ENCODE measurements at places on chromosomes 4 and X.

DNA sequence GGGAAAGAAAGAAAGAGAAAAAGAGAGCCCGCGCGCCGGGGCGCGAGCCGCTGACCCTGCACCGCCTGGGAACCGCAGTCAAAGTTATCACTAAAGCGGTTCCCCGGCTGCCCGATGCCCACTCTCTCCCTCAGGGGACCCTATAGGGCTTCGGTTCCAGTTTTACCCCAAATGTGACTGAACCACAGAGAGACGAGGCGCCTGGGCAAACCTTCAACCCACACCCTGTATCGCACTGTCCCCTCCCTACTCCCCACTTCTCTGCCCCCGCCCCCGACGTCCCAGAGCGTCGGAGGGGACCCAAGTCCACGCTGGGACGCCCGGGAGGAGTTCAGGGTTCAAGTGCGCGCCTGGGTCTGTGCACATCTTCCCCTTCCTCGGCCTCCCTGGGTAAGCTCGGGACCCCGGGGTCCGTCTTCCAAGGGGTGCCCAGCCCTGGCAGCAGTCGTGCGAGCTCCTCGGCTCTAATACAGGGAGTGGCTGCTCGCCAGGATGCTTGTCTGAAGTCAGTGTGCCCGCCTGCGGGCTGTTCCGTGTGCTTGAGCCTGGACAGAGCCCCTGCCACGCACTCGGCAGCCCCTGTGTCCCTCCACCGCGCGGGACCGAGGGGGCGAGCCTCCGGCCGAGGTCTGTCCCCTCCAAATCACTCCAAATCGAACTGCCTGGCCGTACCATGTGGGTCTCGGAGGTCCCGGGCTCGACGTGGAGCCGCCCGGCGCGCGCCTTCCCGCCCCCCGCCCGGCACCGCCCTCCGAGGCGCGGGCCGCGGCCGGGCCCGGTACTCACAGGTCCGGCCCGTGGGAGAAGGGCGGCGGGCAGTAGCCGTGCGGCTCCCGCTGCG is 960 bp downstream of the TRPC3 start:
- DNase-seq, result peak; percentile 27

DNA sequence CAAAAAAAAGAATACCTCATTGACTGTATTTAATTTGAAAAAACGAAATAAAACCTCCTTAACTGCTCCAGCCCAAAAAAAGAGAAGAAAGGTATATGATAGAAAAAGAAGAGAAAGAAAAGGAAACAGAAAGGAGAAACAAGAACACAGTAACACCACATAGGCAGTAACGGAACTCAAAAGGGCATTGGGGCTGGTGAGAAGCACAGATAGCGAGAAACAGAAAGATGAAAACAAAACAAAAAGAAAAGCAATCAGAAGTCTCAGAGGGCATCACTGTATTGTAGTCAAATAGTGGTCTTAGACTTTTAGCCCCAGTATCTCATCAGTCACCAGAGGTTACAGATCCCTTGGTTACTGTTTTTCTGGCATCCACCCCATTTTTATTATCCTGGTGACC is 88.6 kb downstream of the NFKB1 start:
- DNase-seq, result no peak

- DNase-seq, result no peak
Observed at GRCh38 chr4:84778041-84778440, 188.4 kb downstream of the WDFY3 start.

GRCh38 chr4:22504447-22504846 is 11.4 kb downstream of the ADGRA3 start:
- DNase-seq, result no peak

- DNase-seq, result no peak
Observed at GRCh38 chr4:304969-305680, at the start of gene ZNF732. TSS of gene ZNF732 (minus strand) at chr4:305474. CDS start at chr4:305310, 164 bp downstream.

- DNase-seq, result peak; percentile 56
Observed at GRCh38 chrX:12370497-12370986, 232.3 kb downstream of the FRMPD4 start.

- DNase-seq, result no peak
Observed at GRCh38 chrX:71935476-71935875, 24.8 kb downstream of the NHSL2 start.

DNA sequence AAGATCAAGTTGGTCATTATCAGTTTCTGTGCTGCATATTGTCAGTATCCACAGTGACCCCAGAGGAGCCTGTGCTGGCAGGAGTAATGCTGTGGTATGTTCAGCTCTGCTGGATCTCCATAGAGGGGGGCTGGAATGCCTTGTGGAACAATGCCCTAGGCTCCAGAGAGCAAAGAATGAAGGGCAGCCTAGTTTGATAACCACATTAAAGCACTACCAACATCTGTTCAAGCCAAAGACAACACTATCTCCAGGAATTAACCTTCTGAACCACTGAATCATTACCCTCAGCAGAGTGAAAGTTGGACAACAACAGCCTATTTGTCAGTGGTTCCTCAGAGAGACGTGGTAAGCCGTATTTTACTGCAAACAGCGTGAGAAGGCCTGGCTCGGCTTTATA is 192.3 kb upstream of the CXorf66 start:
- DNase-seq, result peak; percentile 2

- no peak for DNase-seq
Observed at GRCh38 chr4:78610546-78611214, 59.1 kb downstream of the ANXA3 start.

DNA sequence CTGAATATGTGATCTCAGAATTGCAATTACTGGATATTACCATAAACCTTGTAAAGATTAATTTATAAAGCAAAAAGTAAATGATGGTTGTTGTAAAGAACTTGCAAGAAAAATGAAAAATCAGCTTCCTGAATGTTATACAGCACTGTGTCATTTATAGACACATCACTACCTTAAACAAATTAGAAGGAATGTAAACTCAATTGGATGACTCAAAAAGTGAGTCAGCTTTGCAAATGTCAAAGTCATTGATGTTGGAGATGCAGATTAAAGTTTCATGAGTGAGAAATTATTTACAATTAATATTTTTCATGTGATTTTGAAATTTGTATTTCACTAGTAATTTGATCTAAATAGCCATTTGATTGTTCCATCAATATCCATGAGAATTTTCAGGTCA is 193.2 kb downstream of the RAPGEF2 start:
- DNase-seq, result no peak

DNA sequence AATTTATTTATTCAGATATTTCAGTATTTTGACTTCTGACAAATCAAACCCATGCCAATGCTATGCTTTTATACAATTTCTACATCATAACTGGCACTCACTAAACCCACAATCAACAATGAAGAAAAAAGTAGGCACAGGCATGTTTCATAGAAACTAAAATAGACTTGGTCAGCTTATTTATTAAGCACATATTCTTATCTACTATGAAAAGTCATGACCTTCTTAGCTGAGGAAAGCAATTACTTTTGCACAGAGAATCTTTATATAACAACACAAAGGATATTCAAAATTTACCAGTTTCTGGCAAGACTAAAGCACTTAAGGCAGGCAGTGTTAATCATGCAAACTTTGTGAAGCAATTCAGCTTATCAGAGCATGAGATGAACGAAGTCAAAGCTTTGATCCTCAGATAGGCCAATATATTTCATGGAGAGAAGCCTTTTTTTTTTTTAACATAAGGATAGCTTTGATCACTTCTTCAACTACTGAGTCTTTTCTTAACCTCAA is 490.6 kb downstream of the INPP4B start:
- no peak for DNase-seq

DNA sequence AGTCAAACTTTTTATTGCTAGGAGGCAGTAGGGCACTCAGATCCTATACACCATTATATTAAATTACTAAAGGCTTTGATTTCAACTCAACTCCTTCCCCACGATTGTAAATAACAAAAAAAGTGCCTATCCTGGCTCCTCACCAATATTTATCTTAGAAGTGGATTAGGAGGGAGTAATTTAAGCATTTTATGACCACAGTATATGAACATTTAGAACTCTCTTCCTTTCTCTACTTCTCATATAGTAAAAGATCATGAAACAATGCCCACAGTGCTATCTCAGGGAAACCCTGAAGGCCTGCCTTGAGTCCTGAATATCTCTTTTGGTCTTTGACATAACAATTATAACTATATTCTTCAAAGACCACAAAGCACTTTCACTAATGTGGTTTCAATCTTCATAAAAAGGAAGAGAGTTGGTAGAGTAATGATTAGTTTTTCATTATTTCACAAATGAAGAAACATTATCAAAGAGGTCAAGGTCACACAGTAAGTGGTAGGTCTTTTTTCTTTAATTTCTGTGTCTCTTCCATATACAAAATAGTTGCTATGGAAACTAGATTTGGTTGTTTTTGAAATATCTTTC is 29.1 kb upstream of the ADH1C start:
- DNase-seq, result no peak

DNA sequence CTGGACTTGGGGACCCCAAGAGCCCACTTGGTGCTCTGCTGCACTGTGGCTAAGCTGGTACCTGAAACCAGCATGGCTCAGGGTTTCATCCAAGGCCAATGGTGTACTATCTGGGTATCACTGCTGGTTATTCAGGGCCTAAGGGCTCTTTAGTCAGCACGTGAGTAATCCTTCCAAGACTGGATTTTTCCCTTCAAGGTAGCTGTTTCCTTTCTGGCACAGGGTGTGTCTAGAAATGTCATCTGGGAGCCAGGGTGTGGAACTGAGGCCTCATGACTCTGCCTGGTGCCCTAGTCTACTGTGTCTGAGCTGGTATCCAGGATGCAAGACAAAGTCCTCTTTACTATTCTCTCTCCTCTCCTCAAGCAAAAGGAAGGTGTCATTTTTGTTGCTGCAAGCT is 99.0 kb upstream of the QRFPR start:
- DNase-seq, result no peak

GRCh38 chr4:128635141-128635954 is 174.2 kb upstream of the JADE1 start:
- DNase-seq, result peak; percentile 93

DNA sequence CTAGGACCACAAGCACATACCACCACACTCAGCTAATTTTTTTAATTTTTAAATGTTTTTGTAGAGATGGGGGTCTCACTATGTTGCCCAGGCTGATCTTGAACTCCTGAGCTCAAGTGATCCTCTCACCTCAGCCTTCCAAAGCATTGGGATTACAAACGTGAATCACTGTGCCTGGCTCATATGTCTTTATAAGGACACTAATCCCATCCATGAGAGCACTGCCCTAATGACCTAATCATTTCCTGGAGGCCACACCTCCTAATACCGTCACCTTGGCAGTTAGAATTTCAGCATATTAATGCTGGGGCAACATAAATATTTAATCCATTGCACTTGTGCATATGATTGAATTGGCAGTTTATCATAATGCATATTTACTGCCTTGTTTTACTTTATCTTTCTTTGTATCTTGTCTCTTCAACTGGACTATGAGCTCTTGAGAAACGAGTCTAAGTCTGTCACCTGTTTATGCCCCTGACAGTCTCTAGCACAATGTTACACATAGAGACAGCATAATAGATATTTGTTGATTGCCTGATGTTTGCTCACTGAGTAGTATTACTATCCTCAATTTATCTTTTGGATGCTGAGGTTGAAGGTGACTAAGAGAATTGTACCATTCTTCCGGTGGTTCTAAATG is 172.0 kb downstream of the AASDH start:
- peak; percentile 36 for DNase-seq

GRCh38 chr4:95095348-95095974 is 337.7 kb downstream of the BMPR1B start:
- DNase-seq, result no peak

DNA sequence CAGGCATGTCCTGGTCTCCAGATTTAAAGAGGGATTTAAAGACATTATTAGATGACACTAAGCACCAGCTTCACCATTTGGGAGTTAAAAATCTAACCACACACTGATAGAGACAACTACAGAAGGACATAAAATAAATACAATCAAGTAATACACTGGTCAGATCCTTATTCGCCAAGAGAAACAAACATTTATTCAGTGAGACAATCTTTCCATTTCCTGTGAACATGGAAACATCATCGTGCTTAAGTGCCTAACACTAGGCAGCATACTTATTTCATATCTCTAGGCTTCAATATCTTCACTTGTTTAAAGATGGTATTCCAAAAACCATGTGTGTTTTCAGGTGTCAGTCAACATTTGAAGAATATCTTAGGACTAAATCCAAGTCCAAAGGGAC is 103.6 kb downstream of the AREG start:
- DNase-seq, result no peak

DNA sequence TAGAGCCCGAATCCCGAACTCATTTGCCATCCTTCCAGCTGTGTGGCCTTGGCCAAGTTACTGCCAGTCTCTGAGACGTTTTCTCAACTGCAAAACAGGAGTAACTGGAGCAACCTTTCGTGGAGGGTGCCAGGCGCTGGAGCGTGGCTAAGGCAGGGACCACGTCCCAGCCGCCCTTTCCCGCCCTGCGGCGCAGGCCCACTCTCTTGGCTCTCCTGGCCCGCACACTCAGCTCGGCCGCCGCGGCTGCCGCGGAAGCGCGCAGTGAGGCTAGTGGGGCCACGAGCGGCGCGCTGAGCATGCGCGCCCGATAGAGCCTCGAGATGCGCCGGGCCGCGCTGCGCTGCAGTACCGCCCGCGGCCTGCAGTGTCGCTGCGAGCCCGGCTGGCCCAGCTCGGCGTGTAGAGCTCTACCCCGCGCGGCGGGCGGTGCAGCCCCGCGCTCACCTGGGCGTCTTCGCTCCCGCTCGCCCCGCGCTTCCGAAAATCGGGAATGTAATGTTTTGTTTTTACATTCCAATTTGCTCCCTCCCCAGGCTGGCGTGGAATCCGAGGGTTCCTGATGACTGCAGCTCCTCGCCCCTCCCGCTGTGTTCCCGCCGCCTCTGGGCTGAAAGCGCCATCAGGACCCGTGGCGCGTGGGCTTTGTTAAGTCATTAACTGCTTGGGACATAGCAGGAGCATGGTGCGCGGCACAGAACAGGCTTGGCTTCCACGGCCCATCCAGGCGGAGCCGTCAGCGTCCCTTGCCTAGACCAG is 4.0 kb upstream of the ZNF518B start:
- DNase-seq, result peak; percentile 62

DNA sequence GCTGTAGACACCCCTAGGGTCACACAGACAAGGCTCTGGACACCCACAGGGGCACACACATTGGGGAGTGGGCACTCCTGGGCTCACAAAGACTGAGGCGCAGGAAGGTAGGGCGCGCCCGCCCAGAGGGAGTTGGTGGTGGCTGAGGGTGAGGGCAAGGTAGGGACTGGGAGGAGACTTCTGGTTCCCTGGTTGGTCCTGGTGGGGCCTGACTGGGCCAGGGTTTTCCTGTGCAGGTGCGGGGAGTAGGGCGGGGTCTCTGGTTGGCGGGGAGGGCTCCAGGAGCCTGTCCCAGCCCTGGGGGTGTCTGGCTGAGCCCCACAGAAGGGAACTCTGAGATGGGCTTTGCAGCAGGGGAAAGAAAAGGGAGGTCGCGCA is 6.7 kb upstream of the WAS start:
- no peak for DNase-seq

- DNase-seq, result peak; percentile 50
Observed at GRCh38 chr4:8459867-8460445, 19.4 kb downstream of the TRMT44 start.

GRCh38 chr4:30801876-30802275 is 81.7 kb downstream of the PCDH7 start:
- DNase-seq, result no peak

GRCh38 chrX:12981880-12982279 is 7.0 kb downstream of the TMSB4X start:
- no peak for DNase-seq

- peak; percentile 64 for DNase-seq
Observed at GRCh38 chr4:6916587-6917460, 7.2 kb downstream of the TBC1D14 start.

GRCh38 chr4:139851133-139851532 is 185.5 kb downstream of the MGST2 start:
- DNase-seq, result no peak
